Activated CD4-positive, alpha-beta T cell treated with anti-CD3 and anti-CD28 coated beads for 48 hours (primary cell): ENCODE measurements at places on chromosomes 6 and 20.
A peak's percentile ranks its signal among the peaks of the same experiment; 100 is the strongest.

GRCh38 chr20:6718662-6719368, 48.7 kb upstream of the BMP2 start:
- no peak for DNase-seq

DNA sequence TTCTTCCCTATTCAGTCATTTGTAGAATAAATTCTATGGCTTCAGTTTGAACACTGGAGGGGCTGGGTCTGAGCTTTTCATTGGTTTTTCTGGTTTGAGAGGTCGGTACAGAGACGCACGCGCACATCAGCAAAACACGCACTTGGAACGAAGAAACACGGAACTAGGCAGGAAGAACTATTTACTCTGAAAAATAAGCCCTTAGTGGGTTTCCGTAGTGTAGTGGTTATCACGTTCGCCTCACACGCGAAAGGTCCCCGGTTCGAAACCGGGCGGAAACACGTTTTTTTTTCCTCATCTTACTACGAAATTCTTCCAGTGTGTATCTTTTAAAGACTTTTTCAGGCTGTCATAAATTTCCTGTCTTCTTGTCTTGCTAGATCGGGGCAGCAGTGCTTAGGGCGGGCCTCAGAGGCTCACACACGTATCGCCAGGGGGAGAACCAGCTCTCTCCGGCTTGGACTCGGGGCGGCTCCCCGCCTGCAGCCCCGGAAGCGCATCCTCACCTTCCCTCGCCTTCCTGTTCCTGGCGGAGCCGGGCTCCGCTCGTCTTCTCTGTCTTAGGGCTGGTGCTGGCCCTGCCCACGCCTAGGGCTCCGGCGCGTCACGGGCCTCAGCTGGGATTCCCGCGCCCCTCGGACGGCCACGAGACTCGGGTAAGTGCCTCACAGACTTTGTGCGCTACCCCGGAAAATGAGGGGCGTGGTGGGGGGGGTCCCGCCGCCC, at the start of gene HMGN4:
Gene HMGN4 (plus strand): TSS at position 521 of the 726 bp plus-strand sequence. CDS start 6,841 bp downstream, outside the sequence.
- DNase-seq = peak; percentile 86

- no peak for DNase-seq
Observed at GRCh38 chr20:41411391-41411847, 44.8 kb upstream of the EMILIN3 start.

DNA sequence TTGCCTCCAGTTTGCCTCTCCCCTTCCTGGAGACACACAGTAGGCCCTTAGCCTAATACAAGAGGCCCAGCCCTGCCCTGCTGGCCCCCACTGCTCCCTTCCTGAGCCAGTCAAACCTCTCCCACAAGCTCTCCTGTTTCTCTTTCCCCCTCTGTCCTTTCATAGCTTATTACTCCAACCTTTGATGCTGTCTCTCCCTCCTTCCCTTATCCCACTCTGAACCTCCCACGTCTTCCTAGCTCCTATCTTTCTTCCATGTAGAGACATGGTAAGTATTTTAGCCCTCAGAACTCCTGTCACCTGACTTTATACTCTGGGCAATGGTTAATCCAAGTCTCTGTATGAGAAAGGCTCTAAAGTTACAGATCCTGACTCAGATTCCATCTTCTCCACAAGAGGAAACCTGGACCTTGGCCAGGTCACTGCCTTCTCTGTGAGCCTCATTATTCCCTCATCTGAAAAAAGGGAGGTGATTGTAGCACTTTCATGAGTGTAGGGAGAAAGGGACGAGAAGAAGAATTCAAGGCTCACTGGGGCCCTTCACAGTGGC, 6.7 kb downstream of the TGIF2 start:
- DNase-seq = no peak

GRCh38 chr20:17562804-17563305, 7.0 kb upstream of the DSTN start:
- DNase-seq = no peak
